Hepatocyte (in vitro differentiated cells): ENCODE measurements at places on chromosomes 1 and 21. TPM values are rescaled to one million over a fixed set of nuclear protein-coding genes. Genes with fewer than 3 reads are reported as not detected.

The KLF17 gene
- 0.08 TPM in 1 of 2 replicates, not detected in the other for total RNA-seq

The WDTC1 gene
- total RNA-seq: 15.3 and 22.8 TPM in 2 replicates

The ADGRB2 gene
- 6.0 and 10.5 TPM in 2 replicates for total RNA-seq

The TTC24 gene
- not detected in 2 replicates for total RNA-seq

The ITGB2 gene
- total RNA-seq: 1.6 and 3.8 TPM in 2 replicates

The HES3 gene
- total RNA-seq: not detected in 2 replicates

The KRTAP12-2 gene
- not detected in 2 replicates for total RNA-seq

The OR2AK2 gene
- total RNA-seq: not detected in 2 replicates

The DIRAS3 gene
- 1.9 and 3.0 TPM in 2 replicates for total RNA-seq

The CFAP141 gene
- total RNA-seq: not detected in 2 replicates

The TSSK3 gene
- 1.4 TPM in 1 of 2 replicates, not detected in the other for total RNA-seq

The C1orf56 gene
- 2.9 and 3.2 TPM in 2 replicates for total RNA-seq

The ADARB1 gene
- 9.9 and 16.0 TPM in 2 replicates for total RNA-seq

The ZNF436 gene
- total RNA-seq: 15.5 and 17.1 TPM in 2 replicates

The SYT14 gene
- 1.4 TPM in 2 replicates for total RNA-seq

The CNR2 gene
- not detected in 2 replicates for total RNA-seq

The TEX38 gene
- total RNA-seq: 0.16 TPM in 1 of 2 replicates, not detected in the other

The C1orf105 gene
- 0.23 and 0.76 TPM in 2 replicates for total RNA-seq

The CORT gene
- total RNA-seq: 0.13 TPM in 1 of 2 replicates, not detected in the other

The ZNF593OS gene
- total RNA-seq: 0.10 TPM in 1 of 2 replicates, not detected in the other

The CCDC17 gene
- 1.3 and 1.4 TPM in 2 replicates for total RNA-seq

The FAM163A gene
- total RNA-seq: 0.12 and 0.43 TPM in 2 replicates

The EXO1 gene
- total RNA-seq: 1.6 and 5.0 TPM in 2 replicates

The PRDM16 gene
- 3.9 and 9.9 TPM in 2 replicates for total RNA-seq

The NEK2 gene
- 7.1 and 10.6 TPM in 2 replicates for total RNA-seq

The SLAMF8 gene
- total RNA-seq: 0.52 and 0.57 TPM in 2 replicates

The GJA8 gene
- not detected in 2 replicates for total RNA-seq

The KLHL12 gene
- 21.6 and 23.4 TPM in 2 replicates for total RNA-seq

The SPATA21 gene
- 0.30 TPM in 1 of 2 replicates, not detected in the other for total RNA-seq

The AGBL4 gene
- total RNA-seq: 0.52 and 0.73 TPM in 2 replicates

The TAS1R1 gene
- not detected in 2 replicates for total RNA-seq

The RIPK4 gene
- 19.7 and 32.8 TPM in 2 replicates for total RNA-seq

The CCDC30 gene
- total RNA-seq: 1.8 and 12.9 TPM in 2 replicates

The C1QA gene
- total RNA-seq: 5.4 and 5.9 TPM in 2 replicates

The OR2L2 gene
- not detected in 2 replicates for total RNA-seq

The GJC2 gene
- 0.80 and 1.6 TPM in 2 replicates for total RNA-seq

The CHD5 gene
- total RNA-seq: 0.08 and 0.13 TPM in 2 replicates

The F5 gene
- total RNA-seq: 24.0 and 34.2 TPM in 2 replicates

The RASAL2 gene
- total RNA-seq: 23.8 and 24.0 TPM in 2 replicates

The SMIM12 gene
- 21.9 and 35.4 TPM in 2 replicates for total RNA-seq

The F13B gene
- total RNA-seq: 11.3 and 12.3 TPM in 2 replicates

The FOXD2 gene
- 1.5 and 1.6 TPM in 2 replicates for total RNA-seq

The TNFSF4 gene
- total RNA-seq: 2.6 and 3.9 TPM in 2 replicates
